ENCODE measurements at places on chromosomes 5 and 9. TPM values are rescaled to one million over a fixed set of nuclear protein-coding genes. Genes with fewer than 3 reads are reported as not detected.

DNA sequence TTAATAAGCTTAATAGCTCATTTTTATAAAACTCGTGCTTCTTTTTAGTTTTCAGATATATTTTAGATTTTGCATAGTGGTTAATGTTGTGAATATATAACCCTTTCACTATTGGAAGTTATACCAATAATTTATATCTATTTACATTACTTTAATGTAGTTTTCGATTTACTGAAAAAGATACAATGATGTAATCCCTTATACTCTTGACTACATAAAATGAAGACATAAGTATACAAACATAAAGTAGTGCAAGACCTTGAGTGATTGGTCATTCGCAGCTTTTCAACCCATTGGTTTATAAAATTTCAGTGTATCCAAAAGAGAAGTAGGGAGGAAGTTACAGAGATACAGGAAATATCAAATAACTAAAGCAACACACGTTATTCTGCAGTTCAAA, 84.3 kb upstream of the GRHPR start:
- DNase-seq = no peak

PHYHD1 gene
- 24.8 TPM for total RNA-seq

- DNase-seq = no peak
Measured at GRCh38 chr9:23258569-23258968, 567.5 kb downstream of the ELAVL2 start.

DNA sequence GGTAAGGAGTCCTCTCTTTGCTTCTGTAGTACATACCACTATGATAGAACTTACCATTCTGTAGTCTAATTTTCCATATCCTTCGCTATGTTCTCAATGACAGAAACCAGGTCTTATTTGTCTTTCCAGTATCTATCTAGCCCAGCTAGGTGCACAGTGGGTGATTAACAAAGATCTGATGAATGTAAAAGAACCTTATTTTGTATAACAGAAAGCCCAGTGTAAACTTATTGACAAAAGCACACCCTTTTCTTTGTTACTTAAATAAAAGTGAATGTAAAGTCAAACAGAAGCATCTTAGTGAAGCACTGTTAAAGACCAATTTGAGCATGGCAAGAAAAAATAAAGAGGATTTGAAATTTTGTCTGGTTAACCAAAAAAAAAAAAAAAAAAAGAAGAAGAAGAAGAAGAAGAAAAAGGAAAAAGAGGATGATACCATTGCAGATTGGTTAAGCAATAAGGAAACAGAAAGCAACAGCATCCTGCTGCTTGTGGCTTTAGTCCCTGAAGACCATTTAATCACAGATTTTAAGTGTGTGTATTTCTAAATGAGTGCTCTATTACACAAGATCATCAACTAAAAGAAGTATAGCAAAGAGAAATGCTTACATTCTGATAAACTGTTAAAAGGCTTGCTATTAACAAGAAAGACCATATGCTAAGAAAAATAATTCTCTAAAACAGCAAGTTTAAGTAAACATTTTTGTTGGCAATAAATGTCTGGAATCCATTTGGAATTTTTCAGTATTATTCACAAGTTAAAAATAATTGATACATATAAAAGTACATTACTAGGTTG, 21.2 kb downstream of the MEGF9 start:
- no peak for DNase-seq

Measured in ovary (tissue), 10 donors.